ENCODE measurements at places on chromosomes 1 and 21. TPM values are rescaled to one million over a fixed set of nuclear protein-coding genes. Genes with fewer than 3 reads are reported as not detected.

DNA sequence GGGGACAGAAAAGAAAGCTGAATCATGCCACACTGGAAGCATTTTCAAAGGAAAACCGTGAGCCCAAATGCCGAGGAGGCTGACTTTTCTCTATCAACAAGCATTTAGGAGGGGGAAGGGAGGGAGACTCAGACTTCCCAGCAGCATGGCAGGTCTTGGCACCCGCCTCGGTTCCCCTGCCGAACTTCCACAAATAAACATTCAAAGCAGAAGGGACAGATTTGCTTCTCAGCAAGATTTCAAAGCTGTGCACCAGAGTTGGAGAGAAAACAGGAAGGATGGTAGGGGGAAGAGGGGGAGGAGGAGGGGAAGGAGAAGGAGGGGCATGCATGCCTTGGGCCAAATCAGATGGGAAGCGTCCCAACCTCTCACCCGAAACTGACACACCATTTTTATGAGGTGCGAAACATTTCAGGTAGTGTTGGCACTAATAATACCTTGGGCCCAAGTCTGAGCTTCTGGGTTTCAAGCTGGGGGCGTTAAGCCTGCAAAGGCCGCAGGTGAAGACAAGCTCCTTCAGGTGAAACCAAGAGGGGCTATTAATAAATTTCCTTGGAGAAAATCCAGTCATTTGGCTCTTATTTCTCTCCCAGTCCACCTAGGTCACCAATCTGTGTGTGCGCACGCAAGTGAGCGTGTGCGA, 26.4 kb downstream of the ABCA4 start:
- DNase-seq = no peak

DNA sequence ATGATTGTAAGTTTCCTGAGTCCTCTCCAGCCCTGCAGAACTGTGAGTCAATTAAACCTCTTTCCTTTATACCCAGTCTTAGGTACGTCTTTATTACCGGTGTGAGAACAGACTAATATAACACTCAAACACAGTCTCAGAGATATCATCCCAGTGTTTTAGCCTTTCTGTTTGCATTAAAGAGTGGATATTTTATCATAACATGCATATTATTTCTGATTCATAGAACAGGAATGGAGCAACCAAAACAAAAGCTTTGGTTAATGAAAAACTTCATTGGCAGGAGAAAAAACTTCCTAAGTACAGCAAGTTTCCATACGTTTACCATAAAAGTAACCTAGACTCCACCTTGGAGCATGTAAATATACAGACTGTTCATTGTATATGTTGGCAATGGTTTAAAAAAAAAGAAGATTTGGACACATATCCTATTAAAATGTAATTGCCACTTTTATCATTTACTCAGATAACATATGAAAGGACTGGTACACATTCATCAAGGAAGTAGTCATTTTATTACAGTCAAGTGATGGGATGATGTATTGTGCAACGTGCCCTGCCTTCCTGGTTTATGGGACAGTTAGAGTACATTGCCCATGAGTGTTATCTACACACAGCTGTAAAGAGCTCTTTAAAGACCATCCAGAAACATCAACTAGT, 144.8 kb downstream of the ETS2 start:
- no peak for DNase-seq

- DNase-seq = no peak
These were observed 26.3 kb downstream of the FTCD start for GRCh38 chr21:46128933-46129571.

GRCh38 chr21:19130379-19131028, 726.9 kb upstream of the TMPRSS15 start:
- no peak for DNase-seq

GRCh38 chr1:76430531-76430930, 356.0 kb downstream of the ST6GALNAC3 start:
- no peak for DNase-seq

DNA sequence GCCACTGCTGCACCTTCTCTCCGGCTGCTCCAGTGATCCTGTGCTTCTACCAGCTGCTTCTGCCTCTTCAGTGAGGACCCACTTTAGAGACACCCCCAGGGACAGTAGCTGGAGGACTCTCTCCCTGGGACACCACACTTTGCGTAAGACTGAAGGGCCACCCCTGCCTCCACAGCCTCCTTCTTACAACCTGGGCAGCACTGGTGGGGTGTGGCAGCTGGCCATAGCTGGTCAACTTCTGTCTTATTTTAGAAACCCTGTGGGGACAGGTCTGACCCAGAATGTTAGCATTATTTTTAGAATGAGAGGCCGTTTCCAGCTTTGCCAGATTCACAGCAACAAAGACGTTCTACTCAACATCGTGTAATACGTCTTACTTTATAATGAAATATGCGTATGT, 1.1 kb upstream of the KRTAP10-9 start:
- DNase-seq = no peak

- DNase-seq = no peak
These were observed 132.7 kb downstream of the GPATCH2 start for GRCh38 chr1:217498209-217498608.

- no peak for DNase-seq
These were observed 147.4 kb downstream of the OLFM3 start for GRCh38 chr1:101849356-101849755.

DNA sequence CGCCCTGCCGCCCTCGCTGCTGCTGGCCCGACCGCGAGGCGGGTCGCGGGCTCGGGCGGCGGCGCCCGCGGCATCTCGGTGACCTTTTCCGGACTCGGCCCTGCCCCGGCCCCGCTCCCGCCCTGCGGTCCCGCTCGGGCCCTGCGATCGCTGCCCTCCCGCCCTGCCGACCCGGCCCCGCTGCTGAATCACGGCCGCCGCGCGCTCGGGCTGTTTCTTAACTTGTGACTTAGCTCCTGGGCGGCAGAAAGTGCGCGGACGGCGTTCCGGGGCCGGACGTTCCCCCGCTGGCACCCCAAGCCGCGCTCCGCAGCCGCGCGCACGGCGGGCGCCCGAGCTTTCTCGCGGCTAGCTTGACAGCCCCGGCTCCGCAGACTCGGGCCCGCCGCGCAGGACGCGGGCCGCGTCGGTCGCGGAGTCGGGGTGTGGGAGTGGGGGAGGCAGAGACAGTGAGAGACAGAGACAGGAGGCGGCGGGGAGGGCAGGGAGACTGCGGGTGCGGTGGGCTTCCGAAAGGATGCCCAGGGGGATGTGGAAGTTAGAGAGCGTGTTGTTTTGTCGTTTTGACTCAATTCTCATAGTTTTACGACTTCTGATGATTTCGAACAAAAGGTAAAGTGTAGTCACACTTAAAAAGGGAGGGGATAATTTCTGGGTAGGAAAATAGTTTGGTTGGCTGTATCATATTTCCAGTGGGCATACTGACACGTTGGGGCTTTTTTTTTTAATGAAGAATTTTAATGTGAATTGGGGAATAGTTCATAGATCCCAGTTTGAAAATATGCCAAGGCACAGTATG, 49.8 kb downstream of the PRDM2 start:
- DNase-seq = no peak

- DNase-seq = no peak
These were observed 148.7 kb upstream of the LMO4 start for GRCh38 chr1:87179851-87180519.

GRCh38 chr1:16324456-16324890, 27.8 kb downstream of the FBXO42 start:
- no peak for DNase-seq

DNA sequence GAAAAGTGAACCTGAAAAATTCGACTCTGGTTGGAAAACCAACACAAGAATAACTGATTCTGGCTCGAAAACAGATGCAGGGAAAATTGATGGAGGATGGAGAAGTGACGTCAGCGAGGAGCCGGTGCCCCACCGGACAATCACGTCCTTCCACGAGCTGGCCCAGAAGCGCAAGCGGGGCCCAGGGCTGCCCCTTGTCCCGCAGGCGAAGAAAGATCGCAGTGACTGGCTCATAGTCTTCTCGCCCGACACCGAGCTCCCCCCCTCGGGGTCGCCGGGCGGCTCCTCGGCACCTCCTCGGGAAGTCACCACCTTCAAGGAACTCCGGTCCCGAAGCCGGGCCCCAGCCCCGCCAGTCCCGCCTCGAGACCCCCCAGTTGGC, 1.9 kb downstream of the RUSC1 start:
- DNase-seq = no peak

- DNase-seq = no peak
These were observed 5.7 kb downstream of the ZNF691 start for GRCh38 chr1:42851960-42852607.

- DNase-seq = no peak
These were observed 2.3 kb downstream of the PTPRU start for GRCh38 chr1:29238620-29239002.

DNA sequence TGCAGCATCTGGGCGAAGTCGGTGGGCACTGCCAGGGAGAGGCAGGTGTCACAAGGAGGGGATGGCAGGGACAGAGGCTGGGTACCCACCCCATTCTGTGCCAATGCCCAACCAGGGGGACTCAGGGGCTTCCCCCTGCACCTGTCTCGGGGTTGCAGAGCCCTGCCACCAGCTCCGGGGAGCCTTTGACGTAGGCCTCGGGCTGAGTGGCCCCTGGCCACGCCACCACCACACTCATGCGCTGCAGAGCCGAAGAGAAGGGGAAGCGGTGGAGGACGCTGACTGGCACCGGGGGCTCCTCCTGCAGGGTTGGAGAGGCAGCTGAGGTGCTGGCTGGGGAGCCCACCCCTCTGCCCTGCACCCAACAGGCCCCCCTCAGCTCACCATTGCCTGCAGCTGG, 11.7 kb upstream of the MFAP2 start:
- DNase-seq = no peak

GRCh38 chr1:178951600-178951999, 74.1 kb upstream of the FAM20B start:
- no peak for DNase-seq

DNA sequence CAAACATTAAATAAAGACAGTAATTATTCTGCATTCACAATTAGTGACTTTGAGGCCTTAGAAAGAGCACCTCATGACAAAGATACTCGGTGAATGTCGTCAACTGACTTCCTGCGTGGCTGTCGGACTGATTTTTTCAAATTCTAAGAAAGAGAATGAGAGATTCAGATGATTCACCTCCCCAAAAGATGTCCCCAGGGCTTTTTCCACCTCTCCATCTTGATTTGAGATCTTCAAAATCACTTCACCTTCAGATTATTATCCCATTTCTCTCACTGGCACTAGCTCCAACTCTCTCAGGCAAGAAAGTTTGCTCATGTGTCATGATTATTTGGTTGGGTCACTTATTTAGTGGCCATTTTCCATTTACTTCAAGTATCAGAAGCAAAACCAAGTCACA, 5.0 kb upstream of the EDEM3 start:
- no peak for DNase-seq

GRCh38 chr1:36034692-36035091, 49.2 kb upstream of the TEKT2 start:
- no peak for DNase-seq

DNA sequence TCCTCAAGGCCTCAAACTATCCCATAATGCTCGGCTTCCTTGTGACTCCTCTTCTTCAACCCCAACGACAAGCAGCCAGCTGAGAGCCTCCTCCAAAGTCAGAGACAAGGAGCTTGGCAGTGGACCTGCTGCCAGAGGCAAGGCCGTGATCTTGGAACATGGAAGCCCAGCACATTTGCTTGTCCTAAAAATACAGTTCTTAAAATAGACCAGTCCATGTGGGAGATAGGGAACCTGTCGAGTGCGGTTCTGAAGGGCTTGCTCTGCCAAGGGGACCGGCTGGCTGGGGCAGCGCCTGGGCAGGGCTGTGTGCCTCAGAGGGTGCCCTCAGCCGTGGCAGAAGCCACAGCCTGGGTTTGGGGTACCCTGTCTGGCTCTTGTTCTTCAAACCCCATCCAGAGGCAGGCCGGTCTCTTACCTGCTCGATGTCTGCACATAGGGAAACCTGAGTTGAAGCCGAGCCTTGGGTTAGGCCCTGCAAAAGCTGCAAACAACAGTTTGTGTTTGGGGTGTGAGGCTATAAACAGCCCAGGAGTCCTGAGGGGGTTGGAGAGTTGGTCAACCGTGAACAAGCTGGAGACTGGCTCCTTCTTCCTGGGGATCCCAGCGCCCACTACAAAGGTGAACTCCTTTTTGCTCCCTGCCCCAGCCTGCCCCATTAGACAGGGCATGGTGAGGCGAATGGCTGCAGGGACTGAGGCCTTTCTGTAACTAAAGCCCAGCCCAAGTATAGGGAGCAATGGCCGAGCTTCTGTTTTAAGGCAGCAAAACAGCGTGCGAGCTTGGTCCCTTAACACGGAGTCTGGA, 228.8 kb downstream of the CAMTA1 start:
- DNase-seq = no peak

GRCh38 chr1:162349635-162350330, 26.9 kb downstream of the SPATA46 start:
- no peak for DNase-seq

- no peak for DNase-seq
These were observed 312.6 kb downstream of the DUSP10 start for GRCh38 chr1:221429264-221429663.

- DNase-seq = no peak
These were observed 38.1 kb downstream of the TRPM2 start for GRCh38 chr21:44391345-44392091.

DNA sequence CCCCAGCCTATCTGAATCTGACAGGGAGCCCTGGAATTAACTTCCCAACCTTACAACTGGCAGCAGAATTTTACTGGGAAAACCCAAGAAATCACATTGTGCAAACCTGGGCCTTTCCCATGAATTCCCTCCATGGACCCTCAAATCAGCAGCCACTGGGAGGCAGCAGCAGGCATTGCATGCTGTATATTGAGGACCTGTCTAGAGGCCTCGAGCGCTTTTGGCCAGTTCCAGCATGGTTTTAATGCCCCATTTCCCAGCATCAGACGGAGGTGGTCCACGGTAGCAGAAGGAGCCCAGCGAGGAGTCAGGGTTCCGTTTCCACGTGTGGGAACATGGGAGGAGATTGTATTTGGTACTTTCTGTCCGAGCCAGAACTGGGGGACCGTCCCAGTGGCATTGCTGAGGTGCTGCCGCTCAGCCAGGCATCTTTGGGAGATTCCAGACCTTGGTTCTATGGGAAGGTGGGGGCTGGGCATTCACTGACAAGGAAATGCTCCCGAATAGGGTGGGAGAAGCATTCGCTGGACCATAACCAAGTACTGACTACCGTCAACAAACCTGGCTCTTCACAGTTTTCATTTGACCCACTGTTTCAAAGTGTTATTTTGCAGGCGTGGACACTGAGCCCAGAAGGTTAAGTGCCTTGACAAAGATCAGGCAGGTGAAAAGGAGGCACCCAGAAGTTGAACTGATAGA, 15.9 kb downstream of the BMP8A start:
- no peak for DNase-seq

GRCh38 chr1:245874942-245875580, 632.0 kb downstream of the SMYD3 start:
- no peak for DNase-seq

GRCh38 chr1:31717341-31717740, 13.5 kb upstream of the COL16A1 start:
- DNase-seq = no peak

Gene DMBX1
- not detected for total RNA-seq

Gene RHOU
- total RNA-seq = 2.0 TPM

Gene ADIPOR1
- 70.1 TPM for total RNA-seq

Gene ICOSLG
- total RNA-seq = 16.7 TPM

Gene OXCT2
- total RNA-seq = 0.44 TPM

Gene KLF17
- total RNA-seq = not detected

Gene KCND3
- not detected for total RNA-seq

Gene HJV
- not detected for total RNA-seq

Measured in T-cell (primary cell).